ENCODE measurements at places on chromosomes 3 and 15.

DNA sequence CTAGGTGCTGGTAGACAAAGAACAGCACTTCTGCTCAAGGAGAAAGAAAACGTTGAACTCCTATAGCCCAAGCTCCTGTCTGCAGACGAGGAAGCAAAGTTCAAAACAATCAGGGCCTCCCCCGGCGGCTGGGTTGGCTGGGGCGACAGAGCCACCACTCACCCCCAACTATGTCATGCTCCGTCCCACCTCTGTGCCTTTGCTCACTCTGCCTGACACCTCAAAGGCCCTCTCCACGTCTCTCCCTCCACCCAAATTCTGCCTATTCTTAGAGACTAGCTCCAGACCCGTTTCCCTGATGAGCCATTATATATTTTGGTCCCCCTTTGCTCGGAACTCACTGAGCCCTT, 304.3 kb downstream of the TLE3 start:
- DNase-seq, result no peak

DNA sequence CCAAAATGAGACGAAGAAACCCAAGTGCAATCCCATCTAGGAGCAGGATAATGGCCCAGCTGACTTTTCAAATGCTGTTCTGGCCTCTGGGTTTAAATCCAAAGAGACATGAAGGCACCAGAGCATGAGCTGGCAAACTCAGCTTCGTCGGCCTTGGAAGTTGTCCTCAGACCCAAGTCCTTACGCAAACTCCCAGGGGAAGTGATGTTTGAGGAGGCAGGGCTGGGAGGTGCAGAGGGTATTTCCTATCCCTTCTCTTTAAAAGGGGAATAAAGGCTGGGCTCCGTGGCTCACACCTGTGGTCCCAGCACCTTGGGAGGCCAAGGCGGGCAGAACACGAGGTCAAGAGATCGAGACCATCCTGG, 68.9 kb upstream of the HERC1 start:
- no peak for DNase-seq

- no peak for DNase-seq
These were observed 590.2 kb upstream of the UBE2E2 start for GRCh38 chr3:22612927-22613326.

- DNase-seq, result peak; percentile 36
These were observed 307.9 kb upstream of the CBLB start for GRCh38 chr3:106176734-106177133.

DNA sequence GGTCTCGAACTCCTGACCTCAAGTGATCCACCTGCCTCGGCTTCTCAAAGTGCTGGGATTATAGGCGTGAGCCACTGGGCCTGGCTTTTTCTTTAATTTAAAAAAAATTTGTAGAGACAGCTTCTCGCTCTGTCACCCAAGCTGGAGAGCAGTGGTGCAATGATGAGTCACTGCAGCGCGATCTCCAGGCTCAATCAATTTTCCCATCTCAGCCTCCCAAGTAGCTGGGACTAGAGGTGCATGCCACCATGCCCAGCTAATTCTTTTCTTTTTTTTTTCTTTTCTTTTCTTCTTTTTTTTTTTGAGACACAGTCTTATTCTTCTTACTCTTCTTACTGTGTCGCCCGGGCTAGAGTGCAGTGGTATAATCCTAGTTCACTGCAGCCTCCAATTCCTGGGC, 19.8 kb downstream of the TUBGCP4 start:
- DNase-seq, result no peak

- no peak for DNase-seq
These were observed 419.4 kb upstream of the ADAMTS9 start for GRCh38 chr3:65107174-65107573.

DNA sequence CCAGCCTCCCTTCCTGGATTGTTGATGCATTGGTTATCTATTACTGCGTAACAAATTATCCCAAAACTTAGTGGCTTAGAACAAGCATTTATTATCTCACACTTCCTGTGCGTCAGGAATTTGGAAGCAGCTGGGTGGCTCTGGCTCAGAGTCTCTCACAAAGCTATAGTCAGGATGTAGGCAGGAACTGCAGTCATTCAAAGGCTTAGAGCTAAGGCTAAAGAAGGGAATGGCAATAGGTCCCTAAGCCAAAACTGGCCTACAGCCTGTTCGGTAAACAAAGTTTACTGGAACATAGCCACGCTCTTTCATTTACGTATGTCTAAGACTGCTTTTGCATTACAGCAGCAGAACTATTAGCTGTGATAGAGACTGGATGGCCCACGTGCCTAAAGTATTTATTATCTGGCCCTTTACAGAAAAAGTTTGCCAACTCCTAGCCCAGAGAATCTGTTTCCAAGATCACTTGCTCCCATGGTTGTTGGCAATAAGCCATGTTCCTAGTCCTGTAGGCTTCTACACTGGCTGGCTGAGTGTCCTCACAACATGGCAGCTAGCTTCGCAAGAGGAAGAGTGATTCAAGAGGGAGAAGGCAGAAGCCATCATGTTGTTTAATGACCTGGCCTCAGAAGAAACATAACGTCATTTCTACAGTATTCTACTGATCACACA, 132.4 kb downstream of the SNRK start:
- no peak for DNase-seq

- no peak for DNase-seq
These were observed 1007.7 kb upstream of the SEMA6D start for GRCh38 chr15:46709460-46710083.

DNA sequence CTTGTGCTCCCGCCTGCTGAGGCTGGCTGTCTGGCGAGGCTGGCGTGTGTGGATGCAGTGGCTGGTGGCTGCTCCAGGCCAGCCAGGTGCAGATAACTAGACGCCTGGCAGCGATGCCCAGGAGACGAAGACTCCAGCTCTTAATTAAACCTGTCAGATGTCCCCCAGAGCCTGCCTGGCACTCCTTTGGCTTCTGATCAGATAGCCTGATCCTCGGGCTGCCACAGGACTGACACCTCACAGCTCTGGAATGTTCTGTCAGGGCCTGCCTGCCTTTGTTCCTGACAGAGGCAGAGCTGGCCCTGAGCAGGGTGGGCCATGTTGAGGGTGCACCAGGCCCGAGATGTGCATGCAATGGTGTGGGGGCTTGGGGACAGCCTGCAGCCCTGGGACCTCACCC, 36.5 kb downstream of the PLXNA1 start:
- DNase-seq, result no peak

DNA sequence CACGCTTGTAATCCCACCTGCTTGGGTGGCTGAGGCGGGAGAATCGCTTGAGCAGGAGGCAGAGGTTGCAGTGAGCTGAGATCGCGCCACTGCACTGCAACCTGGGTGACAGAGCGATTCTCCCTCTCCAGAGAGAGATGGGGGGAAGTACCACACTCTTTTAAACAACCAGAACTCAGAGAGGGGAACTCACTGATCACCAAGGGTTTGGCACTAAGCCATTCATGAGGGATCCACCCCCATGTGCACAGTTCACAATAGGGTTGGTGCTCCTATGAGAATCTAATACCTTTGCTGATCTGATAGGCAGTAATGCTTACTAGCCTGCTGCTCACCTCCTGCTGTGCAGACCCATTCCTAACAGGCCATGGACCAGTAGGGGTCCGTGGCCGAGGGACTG, 51.6 kb downstream of the QTRT2 start:
- no peak for DNase-seq

DNA sequence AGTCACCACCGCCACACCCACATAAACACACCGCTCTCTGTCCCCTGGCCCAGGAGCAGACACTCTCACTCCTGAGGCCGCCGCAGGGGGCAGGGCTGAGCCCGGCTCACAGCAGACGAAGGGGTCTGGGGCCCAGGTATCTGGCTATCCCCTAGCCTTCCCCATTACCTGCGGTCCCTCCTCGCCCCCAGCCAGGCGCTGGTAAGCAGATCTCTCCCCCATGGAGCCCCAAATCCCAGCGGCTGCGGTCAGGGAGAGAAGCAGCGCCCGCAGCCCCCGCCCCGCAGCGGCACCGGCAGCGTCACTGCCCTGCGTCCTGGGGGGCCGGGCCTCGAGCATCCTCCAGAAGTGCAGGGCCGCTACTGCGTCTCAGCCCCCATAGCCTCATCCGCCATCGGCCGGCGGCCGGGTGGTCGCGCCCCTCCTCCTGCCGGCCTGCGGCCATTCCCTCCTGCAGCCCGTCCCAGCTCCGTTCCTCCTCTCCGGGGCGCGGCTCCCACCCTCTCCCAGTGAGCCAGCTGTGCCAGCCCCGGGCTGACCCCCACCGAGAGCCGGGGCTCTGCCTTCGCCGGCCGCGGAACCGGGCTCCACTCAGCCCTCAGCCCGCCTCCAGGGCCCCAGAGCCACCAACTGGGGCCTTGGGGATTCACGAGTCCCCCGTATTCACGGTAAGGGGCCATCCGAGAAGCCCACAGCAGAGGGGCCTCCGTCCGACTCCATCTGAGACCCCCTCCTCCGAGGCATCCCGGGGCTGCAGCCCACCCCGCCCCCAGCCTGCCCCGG, 13.1 kb downstream of the TNK2 start:
- peak; percentile 60 for DNase-seq

DNA sequence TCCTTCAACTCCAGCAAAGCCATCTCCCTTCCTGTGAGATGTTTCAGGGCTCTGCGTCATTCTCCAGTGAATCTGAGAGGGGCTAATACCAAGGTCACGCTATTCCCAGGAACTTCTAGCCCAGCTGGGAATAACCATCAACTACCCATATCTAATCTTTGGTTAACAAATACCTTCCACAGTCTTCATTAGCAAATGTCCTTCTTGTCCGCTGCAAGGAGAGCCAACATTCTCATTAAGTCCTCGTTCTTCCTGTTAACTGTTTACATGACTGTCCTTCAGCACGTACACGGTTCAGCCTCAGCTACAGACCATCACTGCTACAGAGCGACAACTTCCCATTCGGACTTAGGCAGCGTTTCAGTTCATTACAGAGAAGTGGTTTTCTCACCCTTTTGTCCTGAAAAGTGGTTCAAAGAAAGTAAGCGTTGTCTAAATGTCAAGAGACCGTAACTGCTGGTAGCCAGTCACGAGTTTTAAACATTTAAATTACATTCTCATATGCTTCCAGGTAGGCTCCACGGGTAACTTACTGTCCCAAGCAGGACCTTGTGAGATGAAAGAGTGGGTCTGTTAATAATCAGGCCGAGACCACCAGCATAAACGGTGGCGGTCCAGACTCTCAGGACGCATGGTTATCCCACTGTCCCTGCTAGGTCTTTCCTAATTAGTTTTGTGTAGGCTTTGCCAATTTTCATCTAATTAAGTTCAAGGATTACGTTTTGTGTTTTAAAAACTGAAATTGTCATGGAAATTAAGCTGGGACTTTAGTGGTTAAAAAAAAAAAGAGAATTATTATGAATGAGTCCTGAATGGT, 63.8 kb downstream of the CHSY1 start:
- DNase-seq, result no peak

DNA sequence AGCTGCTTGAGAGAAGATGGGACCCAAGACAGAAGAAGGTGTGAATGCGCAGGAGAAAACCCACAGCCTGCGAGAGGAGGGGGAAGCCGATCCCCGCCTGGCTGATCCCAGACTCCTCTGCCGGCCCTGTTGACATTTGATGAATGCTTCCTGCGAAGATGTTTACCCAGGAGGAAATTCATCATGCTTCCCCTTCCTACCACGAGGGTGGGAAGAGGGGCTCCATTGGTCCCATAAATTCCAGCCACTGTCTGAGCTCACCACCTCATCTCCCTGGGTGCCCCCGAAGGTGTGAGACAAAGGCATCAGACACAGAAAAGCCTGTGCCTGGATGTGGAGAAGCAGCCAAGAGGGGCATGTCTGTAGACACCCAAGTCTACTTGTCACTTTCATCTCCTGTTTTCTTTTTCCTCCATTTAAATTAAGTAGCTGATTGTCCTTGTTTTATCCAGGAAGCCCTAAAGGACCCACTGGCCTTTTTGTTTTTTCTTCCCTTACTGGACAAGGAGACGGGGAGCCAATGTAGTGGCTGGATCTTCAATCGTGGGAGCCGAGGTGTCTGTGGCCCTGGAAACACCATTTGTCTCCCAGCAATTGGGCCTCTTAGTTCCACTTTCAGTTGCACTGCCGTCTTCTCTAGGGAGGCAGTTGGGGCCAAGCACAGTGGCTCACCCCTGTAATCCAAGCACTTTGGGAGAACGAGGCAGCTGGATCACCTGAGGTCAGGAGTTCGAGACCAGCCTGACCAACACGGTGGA, 95.3 kb upstream of the HES1 start:
- no peak for DNase-seq

GRCh38 chr3:23406601-23407000, 203.5 kb downstream of the UBE2E2 start:
- no peak for DNase-seq

GRCh38 chr3:114650808-114651207, 357.0 kb downstream of the TIGIT start:
- no peak for DNase-seq

DNA sequence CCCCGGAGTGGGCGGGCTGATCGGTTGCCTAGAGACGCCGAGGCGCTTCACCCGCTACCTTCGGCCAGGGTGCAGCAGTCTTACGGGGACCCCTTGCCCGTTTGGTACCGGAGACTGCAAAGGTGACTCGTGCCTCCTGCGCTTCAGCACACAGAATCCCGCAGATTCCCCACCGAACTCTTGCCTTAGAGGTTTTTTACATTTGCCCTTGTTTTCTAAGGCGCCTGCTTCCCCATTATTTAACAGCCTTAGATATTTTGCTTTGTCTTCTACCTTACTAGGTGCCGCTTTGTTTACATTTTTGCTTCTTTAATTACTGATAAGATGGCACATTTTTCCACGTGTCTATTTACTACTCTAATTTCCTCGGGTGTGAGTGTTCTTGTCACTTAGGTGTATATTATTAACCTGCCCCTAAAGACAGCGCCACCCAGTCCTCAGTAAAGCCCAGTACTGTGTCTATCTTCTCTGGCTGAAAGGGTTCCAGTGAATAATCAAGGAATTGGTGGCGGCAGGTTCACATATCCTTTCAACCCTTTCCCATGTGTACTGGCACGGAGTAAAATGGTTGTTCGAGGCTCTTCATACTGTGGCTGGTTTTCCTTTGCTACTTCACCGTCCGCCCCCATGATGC, 573 bp upstream of the CEP152 start:
- DNase-seq, result no peak

- no peak for DNase-seq
These were observed 401 bp downstream of the RAMAC start for GRCh38 chr15:82986442-82986780.

DNA sequence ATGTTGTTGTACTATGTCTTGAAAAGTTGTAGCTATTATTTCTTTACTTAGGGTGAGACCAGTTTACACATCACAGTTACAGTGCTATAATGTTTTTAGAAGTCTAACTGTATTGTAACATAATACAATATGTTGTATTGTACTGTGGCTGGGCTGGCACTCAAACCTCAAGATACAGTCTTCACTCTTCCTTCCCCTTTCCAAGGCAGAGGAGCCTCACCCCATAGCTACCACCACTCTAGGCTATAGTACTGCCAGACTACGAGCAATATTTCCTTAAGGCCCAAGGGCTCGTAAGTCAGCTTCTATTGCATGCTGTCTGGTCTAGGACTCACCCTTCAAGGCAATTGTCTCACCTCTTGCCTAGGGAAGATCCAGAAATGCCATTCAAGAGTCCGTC, 597.7 kb downstream of the OTOL1 start:
- DNase-seq, result no peak

DNA sequence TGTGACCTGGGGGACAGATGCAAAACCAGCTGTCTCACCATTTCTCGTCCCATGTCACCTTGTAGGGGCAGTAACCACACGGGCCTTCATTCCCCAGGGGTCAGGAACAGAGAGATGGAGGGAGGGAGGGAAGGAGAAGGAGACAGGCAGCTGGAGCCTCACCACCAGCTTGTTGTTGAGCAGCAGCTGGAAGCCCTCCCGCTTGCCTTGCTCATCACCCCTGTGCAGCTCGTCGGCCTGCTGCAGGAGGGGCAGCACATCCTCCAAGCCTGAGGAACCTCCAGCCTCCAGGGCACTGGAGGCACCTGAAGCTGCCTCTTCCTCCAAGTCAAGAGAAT, 10.3 kb downstream of the RMDN3 start:
- no peak for DNase-seq

- no peak for DNase-seq
These were observed 26.6 kb downstream of the SLC28A1 start for GRCh38 chr15:84910928-84911623.
